ENCODE measurements at places on chromosomes 3 and 15.

DNA sequence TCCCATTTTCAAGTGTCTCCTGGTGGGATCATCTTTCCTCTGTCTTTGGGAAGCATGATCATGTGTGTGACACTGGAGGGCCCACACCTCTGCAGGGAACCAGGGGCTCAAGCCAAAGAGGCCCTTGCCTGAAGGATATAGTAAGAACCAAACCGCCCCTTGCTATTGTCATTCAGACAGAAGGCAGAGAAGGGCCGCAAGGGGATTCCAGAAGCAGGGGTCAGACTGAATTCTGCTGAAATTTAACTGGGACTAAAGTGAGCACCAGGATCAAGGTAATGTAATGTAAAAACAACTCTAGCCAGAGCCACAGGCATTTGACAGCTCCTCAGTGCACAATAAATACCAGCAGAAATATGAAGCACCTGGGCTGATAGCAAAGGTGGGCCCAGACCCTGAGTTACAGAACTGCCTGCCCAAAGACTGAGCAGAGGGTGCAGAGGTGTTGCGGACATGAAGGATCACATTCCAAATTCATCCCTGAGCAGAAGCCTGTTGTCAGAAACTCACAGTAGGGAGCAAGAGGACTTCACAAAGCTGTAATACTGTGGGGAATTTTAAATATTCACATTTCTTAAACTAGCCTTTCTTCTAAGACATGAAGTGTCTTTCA, 46.0 kb upstream of the RASGRF1 start:
- DNase-seq = no peak

DNA sequence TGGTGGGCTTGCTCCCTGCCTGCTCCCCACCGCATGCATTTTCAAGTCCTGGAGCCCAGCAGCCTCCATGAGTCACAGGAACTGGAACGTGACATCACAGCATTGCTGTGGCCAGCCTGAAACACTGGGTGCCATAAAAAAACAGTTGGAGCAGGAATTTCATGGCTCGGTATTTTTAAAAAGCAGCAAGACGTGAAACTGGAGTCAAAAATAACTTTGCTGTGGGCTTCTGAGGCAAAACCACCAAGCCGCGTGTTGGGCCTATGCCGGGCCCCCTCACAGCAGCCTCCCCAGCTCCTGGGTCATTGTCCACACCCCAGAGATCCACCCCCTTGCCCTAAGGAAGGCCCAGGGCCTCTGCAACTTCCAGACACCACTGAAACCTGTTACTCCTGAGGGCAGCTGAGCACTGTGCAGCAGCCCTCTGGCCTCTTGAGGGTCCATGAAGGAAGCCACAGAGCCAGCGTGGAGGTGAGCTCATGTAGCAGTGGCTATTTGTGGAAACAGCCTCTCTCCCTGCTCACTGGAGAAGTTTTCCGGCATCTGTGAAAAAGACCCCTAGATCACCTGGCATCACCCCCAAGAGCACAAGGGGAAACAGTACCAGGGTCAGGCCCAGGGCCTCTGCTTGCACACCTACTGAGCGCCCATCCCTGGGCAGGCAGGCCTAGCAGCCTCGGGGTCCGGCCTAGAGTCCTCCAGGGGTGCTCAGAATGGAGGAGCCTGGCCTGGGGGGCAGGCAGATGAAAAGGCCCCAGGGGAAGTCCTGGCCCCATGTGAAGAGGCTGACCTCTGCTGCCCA, 34.0 kb upstream of the DUSP7 start:
- no peak for DNase-seq

GRCh38 chr3:188207941-188208515, 54.1 kb downstream of the LPP start:
- DNase-seq = no peak

GRCh38 chr3:107124885-107125284, 252.4 kb upstream of the CCDC54 start:
- no peak for DNase-seq

- no peak for DNase-seq
Observed at GRCh38 chr3:128195802-128196201, 42.5 kb downstream of the EEFSEC start.

DNA sequence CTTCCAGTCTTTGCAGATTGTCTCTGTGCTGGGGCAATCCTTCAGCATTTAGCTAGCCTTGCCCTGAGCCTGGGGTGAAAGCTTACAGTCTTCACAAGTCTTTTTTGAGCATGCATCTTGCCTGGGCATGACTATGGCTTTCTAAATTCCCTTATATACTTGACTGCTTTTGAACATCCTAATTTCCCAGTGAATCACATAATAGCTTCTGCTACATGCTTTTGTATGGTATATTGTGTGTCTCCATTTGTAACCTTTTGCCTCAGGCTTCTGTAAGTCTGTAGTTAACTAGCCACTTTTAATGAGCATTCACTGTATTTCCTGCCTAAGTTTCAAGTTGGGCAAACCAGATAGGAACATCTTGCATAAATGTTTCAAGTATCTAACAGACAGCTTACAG, 76.8 kb downstream of the CHCHD4 start:
- DNase-seq = no peak

DNA sequence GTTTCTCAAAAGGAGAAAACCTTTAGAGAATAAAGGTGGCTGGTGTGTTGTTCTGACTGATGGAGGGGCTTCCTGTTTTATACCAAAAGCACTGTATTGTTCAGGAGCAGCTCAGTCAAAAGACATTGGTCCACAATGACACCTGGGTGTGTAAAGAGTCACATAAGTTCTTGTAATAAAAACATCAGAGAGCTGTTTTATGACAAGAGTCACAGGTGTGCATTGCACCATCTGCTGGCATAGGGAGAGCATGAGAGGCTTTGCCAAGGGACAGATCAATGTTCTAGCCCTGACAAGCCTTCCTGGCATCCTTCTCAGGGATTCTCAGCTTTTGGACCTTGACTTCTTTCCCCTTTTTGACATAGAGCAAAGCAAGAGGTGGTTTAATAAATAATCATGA, 20.4 kb downstream of the ARPP21 start:
- DNase-seq = no peak

DNA sequence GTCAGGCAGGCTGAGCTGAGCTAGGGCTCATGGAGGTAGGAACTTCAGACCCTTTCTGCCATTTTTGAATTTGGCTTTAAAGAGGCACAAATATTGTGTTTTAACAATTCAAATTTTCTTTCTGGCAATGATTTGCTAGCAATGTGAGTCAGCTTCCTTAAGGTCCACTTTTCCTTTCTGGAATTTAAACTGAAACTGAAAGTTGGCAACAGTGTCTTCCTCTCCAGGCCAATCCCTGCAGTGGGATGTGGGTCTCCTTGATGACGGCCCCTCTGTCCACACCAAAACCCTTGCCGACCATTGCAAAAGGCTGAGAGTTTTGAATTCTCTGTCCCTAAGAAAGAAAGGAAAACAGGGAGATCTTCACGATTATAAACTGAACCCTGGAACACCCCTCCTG, 27.1 kb downstream of the RPSA start:
- no peak for DNase-seq

- DNase-seq = no peak
Observed at GRCh38 chr3:144868506-144868905, 896.9 kb downstream of the DIPK2A start.

- DNase-seq = no peak
Observed at GRCh38 chr15:100041127-100041828, 300.5 kb downstream of the ADAMTS17 start.

DNA sequence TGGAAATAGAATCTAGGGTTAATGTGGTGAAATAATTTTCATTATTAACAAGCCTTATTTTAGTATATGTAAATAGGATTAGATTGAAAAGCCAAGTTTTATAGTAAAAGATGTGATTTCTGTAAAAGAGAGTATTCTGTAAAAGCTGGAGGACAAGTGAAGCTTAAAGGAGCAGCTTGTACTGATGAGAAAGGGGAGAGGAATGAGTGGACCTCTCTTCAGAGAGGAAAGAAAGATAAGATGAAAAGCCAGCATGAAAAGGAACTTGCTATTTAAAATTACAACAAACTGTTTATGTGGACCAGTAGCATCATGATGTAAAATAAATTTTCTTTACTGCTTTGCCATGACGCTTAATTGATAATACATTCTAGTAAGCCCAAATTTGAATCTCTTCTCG, 18.5 kb downstream of the ALCAM start:
- DNase-seq = no peak

DNA sequence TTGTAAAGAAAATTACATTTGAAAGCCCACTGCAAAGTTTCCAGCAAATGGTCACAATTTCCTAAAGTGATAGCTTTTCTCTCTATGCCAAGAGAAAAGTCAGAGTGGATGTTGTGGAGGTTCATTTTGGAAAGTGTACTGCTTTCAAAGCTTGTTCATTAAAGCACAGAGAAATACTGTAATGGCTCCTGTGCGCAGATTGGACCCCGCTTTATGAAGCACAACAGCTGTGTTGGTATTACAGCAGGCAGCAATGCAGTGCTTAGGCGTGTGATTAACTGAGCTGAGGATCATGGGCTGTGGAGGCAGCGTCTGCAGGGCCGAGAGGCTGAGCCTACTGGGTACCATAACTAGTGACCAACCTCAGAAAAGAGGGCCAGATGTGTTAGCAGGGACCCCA, 478.4 kb upstream of the CFAP20DC start:
- DNase-seq = no peak

GRCh38 chr3:122911901-122912300, 115.7 kb downstream of the SEMA5B start:
- DNase-seq = no peak

DNA sequence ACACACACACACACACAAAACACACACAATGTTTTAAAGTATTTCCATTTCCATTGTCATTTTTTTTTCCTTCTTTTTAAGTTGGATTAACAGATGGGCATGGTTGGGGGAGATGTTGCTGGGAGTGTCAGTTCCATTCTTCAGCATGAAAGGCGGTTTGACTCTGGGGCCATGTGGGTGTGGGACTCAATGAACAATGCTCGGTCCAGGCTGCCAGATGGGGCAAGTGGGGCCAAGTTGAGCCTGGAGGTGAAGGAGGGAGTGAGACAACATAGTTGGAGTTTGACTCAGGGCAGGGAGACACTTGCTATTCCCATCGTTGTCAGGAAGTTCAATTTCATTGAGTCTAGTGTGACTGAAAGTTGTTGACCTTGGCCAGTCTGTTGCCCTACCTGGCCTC, 125.3 kb downstream of the TLE3 start:
- no peak for DNase-seq

DNA sequence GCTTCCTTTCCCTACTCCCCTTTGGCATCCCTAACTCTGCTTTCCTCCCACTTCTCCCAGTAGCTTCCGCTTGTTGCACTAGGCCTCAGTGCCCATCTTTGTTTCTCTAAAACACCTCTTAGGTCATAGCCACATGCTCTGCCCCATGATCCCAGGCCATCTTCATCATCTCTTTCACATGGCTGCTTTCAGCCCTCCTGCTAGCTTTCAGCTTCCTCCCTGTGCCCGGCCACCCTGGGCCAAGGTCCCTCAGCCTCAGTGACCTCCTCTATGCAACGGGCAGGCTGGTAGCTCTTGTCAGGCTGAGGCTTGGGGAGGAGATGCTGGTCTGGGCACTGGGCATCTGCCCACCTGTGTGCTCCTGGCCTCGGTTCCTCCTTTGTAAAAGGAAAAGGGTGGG, 2.3 kb downstream of the PLEKHO2 start:
- DNase-seq = no peak

DNA sequence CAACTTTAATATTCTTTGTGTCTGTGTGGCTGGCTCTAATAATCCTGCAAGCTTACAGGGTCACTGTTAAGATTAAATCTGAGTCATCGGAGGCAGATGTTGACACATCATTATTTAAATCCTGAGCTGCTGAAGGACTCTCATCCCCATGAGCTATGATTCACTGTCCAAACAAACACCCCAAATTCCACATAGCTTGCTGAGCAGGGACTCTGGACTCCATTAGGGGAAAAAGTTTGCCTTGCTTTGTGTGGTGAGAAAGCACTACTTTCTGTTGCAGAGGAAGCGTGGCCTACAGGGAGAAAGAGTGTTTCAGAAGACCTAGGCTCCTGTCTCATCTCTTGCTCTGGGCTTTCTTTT, 213.7 kb downstream of the PDCD6IP start:
- DNase-seq = no peak

GRCh38 chr15:70715840-70716485, 47.4 kb downstream of the UACA start:
- DNase-seq = no peak

GRCh38 chr3:189132231-189132671, 39.5 kb upstream of the TPRG1 start:
- peak; percentile 35 for DNase-seq

DNA sequence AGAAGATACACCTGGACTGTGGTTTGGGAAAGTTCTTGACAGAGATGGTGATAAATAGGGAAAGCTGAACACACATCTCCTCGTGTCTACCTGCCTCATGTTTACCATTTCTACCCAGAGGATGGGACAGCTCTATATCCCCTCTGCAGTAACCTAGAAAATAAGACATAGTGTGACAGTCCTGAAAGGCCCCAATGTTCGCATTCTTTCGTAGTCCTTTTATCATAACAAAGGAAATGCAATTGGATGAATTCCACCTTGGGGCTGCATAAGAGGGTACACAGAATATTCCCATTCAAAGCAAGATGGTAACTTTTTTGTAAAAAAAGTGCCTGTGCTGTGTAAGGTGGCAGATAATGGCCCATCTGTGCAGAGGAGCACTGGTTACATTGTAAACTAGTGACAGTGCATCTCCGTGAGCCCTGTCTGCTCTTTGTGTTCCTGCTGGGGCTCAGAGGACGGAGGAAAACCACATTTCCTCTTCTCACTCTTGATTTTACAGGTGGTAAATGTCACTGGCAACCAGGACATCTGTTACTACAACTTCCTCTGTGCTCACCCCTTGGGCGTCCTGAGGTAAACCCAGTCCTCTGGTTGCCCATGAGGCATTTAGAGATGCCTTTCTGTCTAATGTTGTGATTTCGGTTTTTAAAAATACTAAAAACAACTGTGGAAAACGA, 74.3 kb downstream of the SIDT1 start:
- DNase-seq = peak; percentile 13

- no peak for DNase-seq
Observed at GRCh38 chr3:153110041-153110440, 52.0 kb upstream of the RAP2B start.

DNA sequence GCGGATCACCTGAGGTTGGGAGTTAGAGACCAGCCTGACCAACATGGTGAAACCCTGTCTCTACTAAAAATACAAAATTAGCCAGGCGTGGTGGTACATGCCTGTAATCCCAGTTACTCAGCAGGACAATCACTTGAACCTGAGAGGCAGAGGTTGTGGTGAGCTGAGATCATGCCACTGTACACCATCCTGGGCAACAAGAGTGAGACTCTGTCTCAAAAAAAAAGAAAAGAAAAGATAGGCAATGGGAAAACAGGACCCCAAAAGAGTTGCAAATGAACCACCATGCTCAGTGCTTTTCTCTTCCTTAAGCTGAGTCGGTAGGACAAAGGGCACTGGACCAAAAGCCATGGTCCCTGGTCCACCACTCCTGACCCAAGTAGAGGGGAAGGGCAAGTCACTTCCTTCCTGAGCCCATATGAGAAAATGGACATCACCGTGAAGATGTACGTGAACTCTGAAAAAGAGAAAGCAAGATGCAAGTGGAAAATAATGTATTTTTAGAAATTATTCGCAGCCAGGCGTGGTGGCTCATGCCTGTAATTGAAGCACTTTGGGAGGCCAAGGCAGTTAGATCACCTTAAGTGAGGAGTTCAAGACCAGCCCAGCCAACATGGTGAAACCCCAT, 2.6 kb downstream of the ITGB5 start:
- DNase-seq = no peak

Measured in stimulated activated CD4-positive, alpha-beta T cell treated with anti-CD3 and anti-CD28 coated beads, TNF-alpha, amount 100 ng/mL, for 48 hours (primary cell).